ENCODE measurements at places on chromosomes 6 and 20. TPM values are rescaled to one million over a fixed set of nuclear protein-coding genes. Genes with fewer than 3 reads are reported as not detected.
A peak's percentile ranks its signal among the peaks of the same experiment; 100 is the strongest.

- no peak for DNase-seq
These were observed 40.9 kb downstream of the PHACTR3 start for GRCh38 chr20:59645271-59645670.

Gene HRH3
- not detected for total RNA-seq

Gene FERMT1
- 5.7 TPM for total RNA-seq

DNA sequence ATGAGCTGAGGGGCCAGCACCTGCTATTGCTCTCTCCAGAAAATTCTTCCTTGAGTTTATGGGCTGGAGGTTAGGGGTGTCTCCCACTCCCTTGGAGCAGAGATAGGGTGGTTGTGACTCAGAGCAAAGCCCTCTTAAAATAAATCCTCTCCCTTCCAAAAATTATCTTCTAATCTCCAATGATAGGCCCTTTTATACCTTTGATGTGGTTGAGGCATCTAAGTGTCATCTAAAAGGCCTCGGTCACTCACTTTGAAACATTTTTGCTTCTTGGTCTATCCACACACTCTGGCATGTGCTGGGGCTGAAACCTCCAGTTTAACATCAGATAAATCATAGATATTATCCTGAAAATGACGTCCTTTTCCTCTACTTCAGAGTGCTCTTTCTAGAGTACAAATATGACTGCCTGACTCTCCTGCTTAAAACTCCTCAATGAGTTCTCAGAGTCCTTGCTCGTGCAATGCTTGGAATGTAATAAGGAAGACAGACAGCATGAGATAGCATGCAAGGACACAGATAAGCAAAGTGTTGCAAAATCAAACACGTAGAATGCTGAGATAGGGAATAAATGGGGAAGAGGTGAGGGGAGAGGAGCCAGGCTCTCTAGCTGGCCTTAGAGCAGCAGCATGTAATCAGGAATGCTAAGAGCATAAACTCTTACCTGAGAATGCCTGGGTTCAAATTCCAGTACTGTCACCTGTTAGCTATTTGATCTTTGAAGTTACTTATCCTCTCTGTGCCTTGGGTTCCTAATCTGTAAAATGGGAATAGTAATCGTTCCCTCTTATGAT lies 374.1 kb upstream of the CITED2 start:
- no peak for DNase-seq

DNA sequence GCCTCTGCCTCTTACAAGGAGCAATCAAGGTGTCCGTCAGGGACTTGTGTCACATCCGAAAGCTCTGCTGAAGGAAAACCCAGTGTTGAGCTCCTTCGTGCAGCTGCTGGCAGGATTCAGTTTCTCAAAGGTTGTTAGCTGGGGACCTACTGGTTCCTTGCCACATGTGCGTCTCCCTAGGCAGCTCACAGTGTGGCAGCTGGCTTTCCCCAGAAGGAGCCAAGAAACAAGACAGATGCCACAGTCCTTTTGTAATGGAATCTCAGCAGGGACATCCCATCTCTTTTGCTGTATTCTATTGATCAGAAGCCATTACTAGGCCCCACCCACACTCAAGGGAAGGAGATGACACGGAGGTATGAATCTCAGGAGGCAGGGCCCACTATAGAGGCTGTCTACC lies 488.8 kb downstream of the CD83 start:
- no peak for DNase-seq

Gene MLN
- not detected for total RNA-seq

DNA sequence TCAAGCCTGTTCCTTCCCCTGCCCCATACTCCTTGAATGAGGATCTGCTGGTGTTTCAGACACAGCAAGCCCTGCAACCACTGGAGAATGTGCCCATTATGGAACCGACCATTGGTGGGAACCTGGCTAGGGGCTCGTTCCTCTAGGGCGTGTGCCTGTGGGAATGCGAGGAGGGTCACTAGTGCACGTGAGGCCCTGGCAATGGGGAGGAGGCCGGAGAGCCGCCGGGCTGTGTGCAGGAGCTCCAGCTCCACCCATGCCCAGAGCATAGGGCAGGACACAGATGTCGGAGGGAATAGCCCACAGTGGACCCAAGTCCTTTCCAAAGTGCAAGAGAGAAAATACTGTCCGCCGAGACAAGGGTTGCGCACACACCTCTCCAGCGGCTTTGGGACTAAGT lies 99.3 kb downstream of the ERMARD start:
- DNase-seq, result no peak

- no peak for DNase-seq
These were observed 11.8 kb upstream of the TCF21 start for GRCh38 chr6:133877116-133877515.

GRCh38 chr6:6885521-6886170 lies 222.1 kb upstream of the RREB1 start:
- no peak for DNase-seq

DNA sequence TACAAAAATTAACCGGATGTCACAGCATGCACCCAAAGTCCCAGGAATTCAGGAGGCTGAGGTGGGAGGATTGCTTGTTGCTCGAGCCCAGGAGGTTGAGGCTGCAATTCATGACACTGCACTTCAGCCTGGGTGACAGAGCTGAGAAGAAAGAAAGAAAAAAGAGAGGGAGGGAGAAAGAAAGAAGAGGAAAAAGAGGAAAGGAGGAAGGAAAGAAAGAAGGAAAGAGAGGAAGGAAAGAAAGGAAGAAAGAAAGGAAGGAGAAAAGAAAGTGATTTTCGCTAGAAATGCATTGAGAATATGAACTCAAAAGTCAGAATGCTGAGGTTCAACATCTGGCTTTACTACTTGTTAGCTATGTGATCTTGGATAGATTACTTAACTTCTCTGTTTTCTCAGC lies 6.6 kb downstream of the SENP6 start:
- DNase-seq, result no peak

Gene VARS2
- total RNA-seq, result 18.8 TPM

- no peak for DNase-seq
These were observed 977.0 kb downstream of the TFAP2A start for GRCh38 chr6:9437836-9438235.

- peak; percentile 74 for DNase-seq
These were observed 70.1 kb downstream of the NRN1 start for GRCh38 chr6:5936631-5937030.

GRCh38 chr6:80472271-80472670 lies 365.8 kb downstream of the BCKDHB start:
- no peak for DNase-seq

- DNase-seq, result no peak
These were observed 117.2 kb upstream of the BACH2 start for GRCh38 chr6:90413867-90414266.

- no peak for DNase-seq
These were observed 15.1 kb downstream of the RALGAPA2 start for GRCh38 chr20:20697325-20697845.

Gene KIF6
- 0.11 TPM for total RNA-seq

GRCh38 chr6:77089776-77090175 lies 373.5 kb downstream of the HTR1B start:
- no peak for DNase-seq

- DNase-seq, result no peak
These were observed 31.4 kb upstream of the SIRPG start for GRCh38 chr20:1688886-1689538.

Gene CST5
- total RNA-seq, result not detected

Gene MUC22
- not detected for total RNA-seq

GRCh38 chr6:2127484-2127911 lies 117.9 kb downstream of the GMDS start:
- DNase-seq, result no peak

DNA sequence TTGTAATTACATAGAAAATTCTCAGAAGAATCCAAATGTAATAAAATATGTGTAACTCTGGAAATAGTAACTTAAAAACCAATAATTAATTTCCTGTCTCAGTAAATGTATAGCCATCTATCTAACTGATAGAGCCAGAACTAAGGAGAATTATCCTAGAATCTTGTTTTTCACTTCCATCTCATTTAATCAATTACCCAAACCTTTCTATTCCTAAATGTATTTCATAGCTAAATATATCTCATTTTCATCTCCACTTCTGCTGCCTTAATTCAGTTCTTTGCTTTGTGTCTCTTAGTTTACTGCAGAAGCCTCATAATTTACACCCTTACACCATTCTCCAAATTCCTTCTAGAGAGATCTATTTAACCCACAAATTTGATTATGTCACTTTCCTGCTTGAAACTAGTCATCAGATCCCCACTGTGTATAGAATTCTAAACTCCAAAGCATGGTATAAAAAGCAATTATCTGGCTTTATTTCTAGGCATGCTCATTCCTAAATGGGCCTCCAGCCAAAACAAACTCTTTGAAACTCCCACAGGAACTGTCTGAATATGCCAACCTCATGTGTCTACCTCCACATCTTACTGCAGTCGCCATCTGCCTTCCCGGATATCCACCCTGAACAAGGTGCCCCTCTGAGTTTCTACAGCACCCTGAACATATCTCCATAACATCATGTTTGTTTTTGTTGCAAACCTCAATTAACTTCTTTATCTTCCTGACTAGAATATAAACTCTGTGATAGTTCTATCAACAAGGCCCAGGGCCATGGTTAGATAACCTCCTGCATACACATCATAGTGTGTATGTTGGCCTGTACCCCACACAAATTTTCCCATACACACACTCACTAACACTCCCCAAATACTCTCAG lies 70.5 kb upstream of the ADTRP start:
- DNase-seq, result peak; percentile 88

- no peak for DNase-seq
These were observed 70.6 kb downstream of the CTNNBL1 start for GRCh38 chr20:37764333-37764935.

GRCh38 chr6:149510793-149511512 lies 26.1 kb upstream of the ZC3H12D start:
- no peak for DNase-seq

Gene FLRT3
- 0.23 TPM for total RNA-seq

DNA sequence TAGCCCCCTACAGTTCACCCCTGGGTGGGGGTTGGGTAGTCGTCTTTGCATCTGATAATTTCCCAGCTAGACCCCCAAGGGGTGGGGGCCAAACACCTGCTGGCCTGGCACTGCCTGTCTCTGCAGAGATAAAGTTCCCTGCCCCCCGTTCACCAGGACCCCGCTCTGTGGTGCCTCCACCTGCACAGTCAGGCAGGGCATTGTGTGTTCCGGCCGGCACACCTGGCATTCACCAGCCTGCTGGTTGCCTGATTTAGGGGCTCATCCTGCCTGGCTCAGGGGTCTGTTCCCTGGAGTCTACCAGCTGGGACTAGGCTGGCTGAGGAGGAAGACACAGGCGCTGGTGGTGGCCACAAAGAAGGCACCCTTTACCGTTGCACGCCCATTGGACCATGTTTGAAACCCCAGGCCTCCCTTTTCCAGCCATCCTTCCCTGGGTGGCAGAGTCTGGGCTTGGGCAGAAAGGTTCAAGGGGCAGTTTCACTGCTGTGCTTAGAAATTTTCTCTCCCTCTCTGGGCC lies 30.8 kb upstream of the SCRT2 start:
- DNase-seq, result no peak
